ENCODE measurements at places on chromosomes 3 and 15. TPM values are rescaled to one million over a fixed set of nuclear protein-coding genes. Genes with fewer than 3 reads are reported as not detected.
A peak's percentile ranks its signal among the peaks of the same experiment; 100 is the strongest.

GRCh38 chr3:109275702-109276293, 40.5 kb downstream of the DPPA2 start:
- H3K27me3 ChIP-seq: no peaks in the 10 kb centered on the region
- H3K4me3 ChIP-seq: no peak overlapping the region
- no peaks in the 10 kb centered on the region for H3K36me3 ChIP-seq
- DNase-seq: peak; percentile 39
- no peaks in the 10 kb centered on the region for H3K4me1 ChIP-seq
- H3K27ac ChIP-seq: no peak overlapping the region

Gene TYRO3
- 0.67 TPM for total RNA-seq

Gene SOX14
- not detected for total RNA-seq

DNA sequence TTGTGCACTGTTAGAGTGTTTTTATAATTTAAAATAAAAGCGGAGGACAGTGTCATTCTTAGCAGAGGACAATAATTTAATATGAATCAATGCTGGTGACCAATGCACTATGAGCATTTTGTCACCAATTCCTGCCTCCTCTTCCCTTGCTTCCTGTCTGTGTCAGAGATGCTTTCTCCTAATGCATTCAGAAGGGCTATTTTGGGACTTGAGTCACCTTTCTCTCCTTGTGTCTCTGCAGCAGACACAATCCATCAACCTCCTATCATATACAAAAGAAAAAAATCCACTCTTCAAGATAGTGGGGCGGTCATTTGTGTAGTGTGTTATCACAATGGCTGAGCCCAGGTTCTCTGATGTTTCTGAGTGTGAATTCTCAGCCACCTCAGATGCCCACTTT, 191.9 kb upstream of the VEPH1 start:
- H3K4me1 ChIP-seq: no peaks in the 10 kb centered on the region
- no peaks in the 10 kb centered on the region for H3K36me3 ChIP-seq
- DNase-seq: no peak
- no peak overlapping the region for H3K4me3 ChIP-seq
- H3K27ac ChIP-seq: no peak overlapping the region

Gene ERICH6
- total RNA-seq: not detected

Gene BLM
- total RNA-seq: 45.2 TPM

Gene IL1RAP
- 18.8 TPM for total RNA-seq

Gene NRROS
- total RNA-seq: 26.5 TPM

- no peaks in the 10 kb centered on the region for H3K4me1 ChIP-seq
- H3K36me3 ChIP-seq: no peaks in the 10 kb centered on the region
- no peak overlapping the region for H3K27ac ChIP-seq
- H3K27me3 ChIP-seq: peaks cover 13% of the 10 kb centered on the region
These were observed 27.5 kb downstream of the PLA2G4D start for GRCh38 chr15:42066764-42067415.

Gene TRIM69
- 63.5 TPM for total RNA-seq

GRCh38 chr3:148759430-148759829, 61.7 kb downstream of the AGTR1 start:
- no peaks in the 10 kb centered on the region for H3K4me1 ChIP-seq
- no peak overlapping the region for H3K27ac ChIP-seq
- H3K36me3 ChIP-seq: no peaks in the 10 kb centered on the region
- DNase-seq: no peak

- no peak overlapping the region for H3K27ac ChIP-seq
- H3K36me3 ChIP-seq: no peaks in the 10 kb centered on the region
- DNase-seq: no peak
- H3K4me1 ChIP-seq: no peaks in the 10 kb centered on the region
- no peaks in the 10 kb centered on the region for H3K27me3 ChIP-seq
These were observed 275.4 kb downstream of the NEK10 start for GRCh38 chr3:27093771-27094170.

DNA sequence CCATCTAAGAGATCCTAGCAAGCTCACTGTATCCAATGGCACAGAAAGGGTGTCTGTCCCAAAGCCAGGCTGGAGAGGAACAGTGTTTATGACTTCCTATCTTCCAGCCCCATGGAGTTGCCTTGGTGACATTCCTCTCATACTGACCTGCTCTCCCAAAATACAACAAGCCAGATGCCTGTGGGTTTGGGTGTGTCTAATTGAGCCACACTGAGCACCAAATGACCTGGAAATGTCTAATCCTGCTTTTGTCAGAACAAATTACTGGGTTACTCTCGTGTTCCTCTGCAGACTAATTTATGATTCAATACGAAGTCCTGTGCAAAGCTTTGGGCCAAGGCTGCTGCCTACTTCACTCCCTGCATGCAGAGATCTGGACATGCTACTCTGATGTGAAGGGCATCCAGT, 98.1 kb upstream of the STRIT1 start:
- H3K36me3 ChIP-seq: no peaks in the 10 kb centered on the region
- H3K27me3 ChIP-seq: peaks cover 5% of the 10 kb centered on the region
- no peak overlapping the region for H3K4me3 ChIP-seq
- DNase-seq: no peak
- no peaks in the 10 kb centered on the region for H3K4me1 ChIP-seq

- no peak overlapping the region for H3K4me3 ChIP-seq
- H3K4me1 ChIP-seq: no peaks in the 10 kb centered on the region
- no peaks in the 10 kb centered on the region for H3K36me3 ChIP-seq
- no peak for DNase-seq
- no peak overlapping the region for H3K27ac ChIP-seq
- H3K27me3 ChIP-seq: no peaks in the 10 kb centered on the region
These were observed 8.7 kb upstream of the SEMA3F start for GRCh38 chr3:50146316-50146901.

DNA sequence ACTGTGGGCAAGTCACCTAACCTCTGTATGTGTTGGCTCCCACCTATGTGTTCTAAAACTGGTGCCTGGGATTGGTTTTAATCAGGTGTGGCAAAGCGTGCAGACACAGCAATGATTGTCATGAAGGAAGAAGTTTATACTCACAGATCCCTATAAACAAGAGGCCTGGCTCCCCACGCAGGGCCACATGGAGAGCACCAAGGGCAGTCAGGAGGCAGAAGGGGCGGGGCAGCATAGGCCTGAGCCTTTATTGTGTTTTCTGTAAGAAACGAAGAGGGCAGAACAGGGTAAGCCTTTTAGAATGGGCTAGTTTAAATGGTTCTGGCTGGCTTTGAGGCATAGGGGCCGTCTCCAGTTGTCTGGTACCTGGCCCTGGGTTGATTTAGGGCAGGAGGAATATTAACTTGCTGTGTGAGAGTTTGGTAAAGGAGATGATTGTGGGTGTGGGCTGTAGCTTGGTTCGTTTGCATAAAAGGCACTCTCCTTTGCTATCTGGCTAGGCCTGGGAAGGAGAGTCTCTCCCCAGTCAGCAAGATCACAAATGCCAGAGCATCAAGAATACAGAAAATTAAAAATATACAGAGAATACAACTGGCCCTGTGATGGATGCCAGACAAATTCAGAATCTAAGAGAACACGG, 2.2 kb upstream of the FBXW12 start:
- no peak for DNase-seq
- no peak overlapping the region for H3K4me3 ChIP-seq
- no peaks in the 10 kb centered on the region for H3K36me3 ChIP-seq
- no peak overlapping the region for H3K27ac ChIP-seq

DNA sequence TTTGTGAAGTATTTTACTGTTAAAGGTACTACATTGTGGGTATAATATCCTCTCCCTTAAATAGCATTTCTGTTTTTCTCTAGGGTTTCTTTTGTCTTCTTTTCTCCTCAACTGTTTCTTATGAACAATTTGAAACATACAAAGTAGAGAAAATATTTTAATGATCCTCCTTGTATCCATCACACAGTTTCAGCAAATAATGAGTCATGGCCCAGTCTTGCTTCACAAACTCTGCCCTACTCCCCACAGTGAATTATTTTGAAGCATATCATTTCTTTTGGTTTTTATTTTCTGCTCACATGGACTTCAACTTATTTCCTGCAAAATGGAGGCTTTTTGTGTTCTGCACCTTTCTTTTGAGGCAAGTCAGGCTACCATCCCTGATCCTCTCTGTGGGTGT, 6.1 kb upstream of the SCAANT1 start:
- H3K27ac ChIP-seq: peak overlapping the region; percentile 7
- no peak overlapping the region for H3K4me3 ChIP-seq
- no peak for DNase-seq
- no peaks in the 10 kb centered on the region for H3K27me3 ChIP-seq

DNA sequence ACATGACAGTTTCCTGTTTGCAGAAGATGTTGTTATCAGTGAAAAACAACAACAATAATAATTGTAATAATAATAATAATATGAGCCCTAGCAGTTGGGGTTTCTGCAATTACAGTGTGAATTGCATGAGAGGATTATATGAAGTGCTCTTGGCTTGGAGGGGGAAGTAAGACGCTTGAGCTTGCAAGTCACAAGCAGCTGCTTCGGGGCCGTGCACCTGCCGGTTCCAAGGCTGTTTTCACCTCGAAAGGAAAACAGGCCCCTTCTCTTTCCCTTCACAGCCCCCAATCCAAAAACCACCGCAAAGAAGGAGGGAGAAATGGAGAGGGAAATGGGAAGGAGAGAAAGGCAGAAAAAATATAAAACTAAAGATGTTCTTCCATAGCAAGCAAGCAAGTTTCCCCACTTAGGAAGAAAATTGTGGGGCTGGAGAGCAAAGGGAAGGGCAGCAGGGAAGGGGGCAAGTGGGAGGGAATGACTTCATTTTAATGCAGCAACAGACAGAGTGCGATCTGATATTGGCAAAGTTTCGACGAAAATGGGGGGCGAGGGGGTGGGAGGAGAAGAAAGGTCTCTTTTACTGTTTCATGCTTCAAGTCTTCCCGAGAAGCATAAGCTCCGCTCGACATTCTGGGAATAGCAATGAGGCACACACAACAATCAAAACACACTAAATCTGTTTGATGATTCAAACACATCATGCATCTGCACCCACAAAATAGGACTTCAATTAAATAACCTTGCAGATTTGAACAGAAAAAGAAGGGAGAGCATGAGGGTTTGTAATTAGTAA, 284.2 kb upstream of the ATP11B start:
- peaks cover 5% of the 10 kb centered on the region for H3K27me3 ChIP-seq
- no peak overlapping the region for H3K27ac ChIP-seq
- no peaks in the 10 kb centered on the region for H3K36me3 ChIP-seq
- no peak overlapping the region for H3K4me3 ChIP-seq

Gene CRYGS
- 2.6 TPM for total RNA-seq

Gene UPK1B
- not detected for total RNA-seq

GRCh38 chr3:42005401-42005800, 43.5 kb upstream of the ULK4 start:
- no peaks in the 10 kb centered on the region for H3K36me3 ChIP-seq
- H3K27me3 ChIP-seq: no peaks in the 10 kb centered on the region
- no peak overlapping the region for H3K4me3 ChIP-seq
- DNase-seq: no peak
- no peaks in the 10 kb centered on the region for H3K4me1 ChIP-seq

- DNase-seq: no peak
- peak overlapping the region; percentile 59 for H3K4me3 ChIP-seq
- peak overlapping the region; percentile 93 for H3K27ac ChIP-seq
- peaks cover 83% of the 10 kb centered on the region for H3K4me1 ChIP-seq
- no peaks in the 10 kb centered on the region for H3K27me3 ChIP-seq
These were observed 9.3 kb downstream of the PSTPIP1 start for GRCh38 chr15:77004189-77004588.

Gene SPRED1
- total RNA-seq: 0.96 TPM

Gene VGLL3
- not detected for total RNA-seq

DNA sequence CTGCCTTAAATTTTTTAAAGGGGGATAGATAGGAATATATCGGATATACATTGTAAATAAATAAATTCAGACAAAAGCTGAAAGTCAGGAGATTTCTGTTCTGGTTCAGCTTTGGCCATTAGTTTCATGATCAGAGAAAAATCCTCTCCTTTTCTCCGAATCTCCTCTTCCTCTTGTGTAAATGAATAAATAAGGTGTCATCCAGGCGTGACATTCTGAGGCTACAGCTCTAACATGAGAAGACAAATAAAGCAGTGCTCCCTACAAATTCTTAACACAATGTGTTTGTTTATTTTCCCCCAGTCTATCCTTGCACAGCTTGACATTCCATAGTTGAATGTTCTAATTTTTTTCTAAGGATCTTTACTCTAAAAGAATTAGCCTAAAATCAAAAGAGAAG, 9.4 kb upstream of the MB21D2 start:
- H3K4me1 ChIP-seq: no peaks in the 10 kb centered on the region
- no peak for DNase-seq
- H3K27ac ChIP-seq: no peak overlapping the region
- no peak overlapping the region for H3K4me3 ChIP-seq
- H3K27me3 ChIP-seq: peaks cover 2% of the 10 kb centered on the region
- H3K36me3 ChIP-seq: no peaks in the 10 kb centered on the region

GRCh38 chr3:48001991-48002390, 14.2 kb downstream of the MAP4 start:
- no peaks in the 10 kb centered on the region for H3K27me3 ChIP-seq
- H3K4me1 ChIP-seq: no peaks in the 10 kb centered on the region
- H3K36me3 ChIP-seq: peaks cover 1% of the 10 kb centered on the region
- no peak overlapping the region for H3K27ac ChIP-seq
- DNase-seq: peak; percentile 11

Gene CPEB1
- total RNA-seq: 1.6 TPM

- H3K36me3 ChIP-seq: no peaks in the 10 kb centered on the region
- H3K4me3 ChIP-seq: no peak overlapping the region
- DNase-seq: no peak
- peaks cover 6% of the 10 kb centered on the region for H3K4me1 ChIP-seq
These were observed 193.9 kb upstream of the THRB start for GRCh38 chr3:24688446-24689148.

Gene WNT7A
- total RNA-seq: 0.09 TPM

GRCh38 chr15:87874896-87875711, 381.4 kb downstream of the NTRK3 start:
- H3K4me1 ChIP-seq: no peaks in the 10 kb centered on the region
- H3K27me3 ChIP-seq: peaks cover 4% of the 10 kb centered on the region
- no peak overlapping the region for H3K27ac ChIP-seq
- no peaks in the 10 kb centered on the region for H3K36me3 ChIP-seq
- no peak for DNase-seq

GRCh38 chr3:102573483-102574028, 138.7 kb downstream of the ZPLD1 start:
- DNase-seq: no peak
- H3K27me3 ChIP-seq: peaks cover 3% of the 10 kb centered on the region
- no peak overlapping the region for H3K27ac ChIP-seq
- H3K36me3 ChIP-seq: no peaks in the 10 kb centered on the region

GRCh38 chr3:82050382-82050781, 288.9 kb upstream of the GBE1 start:
- no peak overlapping the region for H3K4me3 ChIP-seq
- H3K4me1 ChIP-seq: no peaks in the 10 kb centered on the region
- no peak overlapping the region for H3K27ac ChIP-seq
- H3K36me3 ChIP-seq: no peaks in the 10 kb centered on the region

- H3K4me1 ChIP-seq: peaks cover 17% of the 10 kb centered on the region
- DNase-seq: no peak
- peaks cover 3% of the 10 kb centered on the region for H3K27me3 ChIP-seq
- H3K4me3 ChIP-seq: no peak overlapping the region
- no peak overlapping the region for H3K27ac ChIP-seq
- H3K36me3 ChIP-seq: no peaks in the 10 kb centered on the region
These were observed 27.4 kb upstream of the TIPARP start for GRCh38 chr3:156646958-156647357.

GRCh38 chr3:95460274-95460673, 1354.1 kb upstream of the EPHA6 start:
- no peak for DNase-seq
- H3K4me3 ChIP-seq: no peak overlapping the region
- H3K4me1 ChIP-seq: no peaks in the 10 kb centered on the region
- no peak overlapping the region for H3K27ac ChIP-seq
- no peaks in the 10 kb centered on the region for H3K36me3 ChIP-seq
- no peaks in the 10 kb centered on the region for H3K27me3 ChIP-seq
